Islet precursor cell (in vitro differentiated cells): ENCODE measurements at places on chromosomes 11 and 22.

DNA sequence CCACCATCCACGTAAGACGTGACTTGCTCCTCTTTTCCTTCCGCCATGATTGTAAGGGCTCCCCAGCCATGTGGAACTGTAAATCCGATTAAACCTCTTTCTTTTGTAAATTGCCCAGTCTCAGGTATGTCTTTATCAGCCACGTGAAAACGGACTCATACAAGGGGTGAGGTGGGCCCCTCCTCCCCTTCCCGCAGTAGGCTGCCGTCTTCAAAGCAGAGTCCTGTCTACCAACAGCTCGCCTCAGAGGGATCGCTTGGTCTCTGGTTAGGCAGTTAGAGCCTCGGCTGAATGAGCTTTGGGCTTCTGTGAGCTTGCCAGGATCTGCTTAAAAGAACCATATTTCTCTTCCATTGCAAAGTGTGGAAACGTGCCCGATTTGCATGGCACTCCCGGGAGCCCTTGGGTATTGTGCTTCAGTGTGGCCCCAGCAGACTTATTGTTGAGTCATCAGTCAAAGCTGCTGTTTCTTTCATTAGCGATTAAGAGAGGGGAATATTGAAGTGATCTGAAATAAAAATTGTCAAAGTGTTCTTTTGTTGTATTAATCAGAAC, 338.3 kb downstream of the TBC1D22A start:
- no peak for DNase-seq

- DNase-seq, result no peak
Observed at GRCh38 chr11:128878455-128878854, 11.4 kb upstream of the KCNJ1 start.

- DNase-seq, result peak; percentile 93
Observed at GRCh38 chr11:61754534-61755482, 2.4 kb downstream of the MYRF start.

DNA sequence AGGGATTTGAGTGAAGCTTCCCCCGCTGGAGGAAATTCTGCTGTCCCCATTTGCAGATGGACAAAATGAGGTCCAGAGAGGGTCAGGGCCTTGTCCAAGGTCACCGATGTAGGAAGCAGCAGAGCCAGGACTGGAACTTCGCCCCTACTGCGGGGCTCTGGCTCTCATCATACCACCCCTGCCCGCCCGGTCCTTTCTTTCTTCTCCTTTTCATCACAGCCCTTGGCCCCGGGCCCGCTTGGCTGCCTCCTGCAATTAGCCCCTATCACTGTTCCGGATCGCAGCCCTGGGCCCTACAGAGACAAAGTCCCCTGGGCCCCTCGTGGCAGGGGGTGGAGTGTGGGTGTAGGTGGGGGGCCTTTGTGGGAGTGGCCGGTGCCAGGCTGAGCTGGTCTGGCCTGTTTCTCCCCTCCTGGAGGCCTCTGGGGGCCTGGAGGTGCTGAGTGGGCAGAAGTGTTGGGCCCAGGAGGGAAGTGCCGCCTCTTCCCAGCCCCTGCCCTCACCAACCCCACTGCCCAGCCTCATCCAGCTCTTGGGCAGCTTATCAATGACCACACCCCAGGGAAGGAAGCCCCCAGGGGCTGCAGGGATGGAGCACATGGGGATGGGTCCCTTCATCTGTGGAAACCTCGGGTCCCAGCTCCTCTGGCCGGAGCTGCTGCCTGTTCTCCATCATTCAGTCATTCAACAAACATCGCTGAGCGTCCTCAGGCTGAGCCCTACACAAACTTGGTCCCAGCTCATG, 3.4 kb downstream of the EMID1 start:
- DNase-seq, result no peak

DNA sequence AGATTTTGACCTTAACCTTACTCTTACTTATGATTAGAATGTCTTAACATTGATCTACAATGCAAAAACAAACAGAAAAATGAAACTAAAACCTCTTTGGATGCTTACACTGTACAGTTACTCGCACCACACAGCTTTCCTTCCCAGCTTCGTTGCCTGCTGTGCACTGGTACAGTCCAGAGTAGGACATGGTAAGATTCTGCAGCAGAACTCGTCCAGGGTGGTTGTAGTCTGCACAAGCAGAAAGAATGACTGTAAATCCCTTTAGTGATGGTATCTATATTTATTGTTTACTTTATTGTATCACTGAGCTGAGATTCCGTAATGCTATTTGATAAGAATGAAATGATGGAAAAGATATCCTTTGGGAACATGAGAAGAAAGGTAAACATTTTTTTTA, 21.0 kb upstream of the HSPA8 start:
- no peak for DNase-seq

- DNase-seq, result peak; percentile 43
Observed at GRCh38 chr22:19843107-19843856, 11.4 kb downstream of the GNB1L start.

- no peak for DNase-seq
Observed at GRCh38 chr11:78803995-78804394, 229.3 kb upstream of the NARS2 start.

DNA sequence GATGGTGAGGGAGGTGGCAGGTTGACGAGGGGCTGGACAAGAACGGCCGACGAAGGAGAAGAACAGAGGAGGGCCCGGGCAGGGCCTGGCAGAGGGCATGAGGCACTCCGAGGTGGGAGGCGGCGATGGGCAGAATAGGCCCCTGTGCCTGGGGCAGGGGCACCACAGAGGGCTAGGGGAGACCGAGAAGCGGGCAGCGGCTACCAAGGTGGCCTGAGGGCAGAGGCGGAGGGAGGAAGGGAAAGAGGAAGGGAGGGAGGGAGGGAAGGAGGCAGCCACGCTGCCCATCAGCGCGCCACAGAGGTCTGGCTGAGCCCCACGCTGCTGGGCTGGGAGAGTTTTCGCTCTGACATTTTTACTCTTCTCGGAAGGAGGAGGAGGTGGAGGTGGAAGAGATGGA, 11.3 kb downstream of the LSP1 start:
- no peak for DNase-seq

DNA sequence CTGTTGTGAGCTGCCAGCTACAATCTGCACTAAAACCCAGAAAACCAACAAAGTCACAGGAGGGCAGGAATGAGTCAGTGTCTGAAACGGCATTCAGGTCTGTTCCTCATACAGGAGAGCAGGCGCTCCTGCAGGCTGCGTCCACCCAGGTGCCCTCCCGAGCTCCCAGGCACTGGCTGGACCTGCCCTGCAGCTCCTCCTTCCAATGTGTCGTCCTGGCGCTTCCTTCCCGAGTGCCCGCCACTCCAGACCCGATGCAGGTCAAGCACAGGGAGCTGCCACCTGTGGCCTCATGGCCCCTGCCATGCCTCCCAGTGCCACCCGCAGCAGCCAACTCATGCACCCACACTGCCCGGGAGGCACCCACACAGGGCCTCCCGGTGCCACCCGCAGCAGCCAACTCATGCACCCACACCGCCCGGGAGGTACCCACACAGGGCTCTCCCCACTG, 12.0 kb downstream of the BRD1 start:
- no peak for DNase-seq

GRCh38 chr11:67438158-67438902, 848 bp upstream of the PTPRCAP start:
- no peak for DNase-seq

- DNase-seq, result peak; percentile 78
Observed at GRCh38 chr11:35029979-35030682, 108.8 kb upstream of the CD44 start.

- peak; percentile 67 for DNase-seq
Observed at GRCh38 chr22:32175683-32176644, 16.9 kb upstream of the C22orf42 start.

- no peak for DNase-seq
Observed at GRCh38 chr11:73164803-73165540, 22.9 kb upstream of the FCHSD2 start.

- peak; percentile 90 for DNase-seq
Observed at GRCh38 chr22:20013382-20013871, 3.2 kb downstream of the ARVCF start.

- no peak for DNase-seq
Observed at GRCh38 chr11:27088353-27088752, 47.7 kb downstream of the BBOX1 start.

DNA sequence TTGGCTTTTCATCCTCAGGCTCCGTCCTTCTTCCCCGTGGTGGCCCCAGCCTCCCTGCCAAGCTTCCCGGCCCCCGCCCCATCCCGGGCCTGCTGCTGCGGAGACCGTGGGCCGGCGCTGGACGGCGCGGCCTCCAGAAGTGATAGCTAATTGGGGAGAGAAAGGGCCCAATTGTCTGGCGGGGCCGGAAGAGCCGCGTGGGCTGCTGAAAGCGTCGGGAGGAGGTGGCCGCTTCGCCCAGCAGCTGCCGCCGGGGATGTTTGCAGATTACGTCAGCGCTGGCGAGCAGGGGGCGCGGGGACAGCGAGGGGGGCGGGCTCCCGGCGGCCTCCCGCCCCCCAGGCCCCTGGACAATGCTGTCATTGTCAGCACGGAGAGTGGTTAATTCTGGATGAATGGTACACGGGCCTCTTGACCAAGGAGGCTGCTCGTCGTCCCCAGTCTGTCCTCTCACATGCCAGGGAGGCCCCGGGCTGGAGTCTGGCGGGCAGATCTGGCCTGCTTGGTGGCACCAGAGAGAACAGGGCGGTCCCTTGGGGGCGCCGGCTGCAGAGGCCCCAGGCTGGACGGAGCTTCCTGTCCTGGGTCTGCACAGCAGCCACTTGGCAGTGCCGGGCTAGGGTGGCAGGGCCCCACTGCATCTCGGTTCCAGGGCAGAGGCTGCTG, 1.6 kb downstream of the SMIM38 start:
- peak; percentile 78 for DNase-seq

DNA sequence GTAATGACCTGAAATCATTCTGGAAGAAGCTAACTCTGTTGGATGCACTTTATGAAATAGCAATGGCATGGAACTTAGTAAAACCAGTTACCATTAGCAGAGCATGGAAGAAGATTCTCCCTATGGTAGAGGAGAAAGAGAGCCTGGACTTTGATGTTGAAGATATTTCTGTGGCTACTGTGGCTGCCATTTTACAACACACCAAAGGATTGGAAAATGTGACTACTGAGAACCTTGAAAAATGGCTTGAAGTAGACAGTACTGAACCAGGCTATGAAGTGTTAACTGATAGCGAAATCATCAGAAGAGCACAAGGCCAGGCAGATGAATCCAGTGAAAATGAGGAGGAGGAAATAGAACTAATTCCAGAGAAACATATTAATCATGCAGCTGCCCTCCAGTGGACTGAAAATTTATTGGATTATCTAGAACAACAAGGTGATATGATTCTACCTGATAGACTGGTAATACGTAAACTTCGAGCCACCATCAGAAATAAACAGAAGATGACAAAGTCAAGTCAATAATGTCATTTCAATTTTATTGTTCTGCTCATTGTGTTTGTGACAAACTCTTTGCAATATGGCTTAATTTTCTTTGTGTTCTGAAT, 2.0 kb downstream of the JRKL start:
- DNase-seq, result no peak

- DNase-seq, result no peak
Observed at GRCh38 chr22:24822471-24822870, 16.5 kb downstream of the SGSM1 start.

DNA sequence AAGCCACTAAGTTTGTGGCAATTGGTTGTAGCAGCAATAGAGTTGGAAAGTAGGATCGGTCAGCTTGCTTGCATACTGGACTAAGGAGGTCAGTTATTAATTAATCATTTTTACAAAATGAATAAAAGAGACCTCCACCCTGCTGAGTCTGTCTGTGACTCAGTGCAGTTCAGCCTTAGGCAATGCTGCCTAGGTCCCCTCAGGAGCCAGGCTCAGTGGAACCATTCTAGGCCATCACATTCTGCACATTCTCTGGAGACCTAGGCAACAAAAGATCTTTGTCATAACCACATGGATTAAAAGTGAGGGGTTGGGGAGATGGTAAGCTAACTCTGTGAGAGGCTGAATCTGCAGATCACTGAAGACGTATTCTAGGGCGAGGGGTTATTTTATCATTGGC, 178.7 kb upstream of the CADM1 start:
- no peak for DNase-seq

GRCh38 chr11:69972351-69972802, 105.7 kb upstream of the ANO1 start:
- no peak for DNase-seq

DNA sequence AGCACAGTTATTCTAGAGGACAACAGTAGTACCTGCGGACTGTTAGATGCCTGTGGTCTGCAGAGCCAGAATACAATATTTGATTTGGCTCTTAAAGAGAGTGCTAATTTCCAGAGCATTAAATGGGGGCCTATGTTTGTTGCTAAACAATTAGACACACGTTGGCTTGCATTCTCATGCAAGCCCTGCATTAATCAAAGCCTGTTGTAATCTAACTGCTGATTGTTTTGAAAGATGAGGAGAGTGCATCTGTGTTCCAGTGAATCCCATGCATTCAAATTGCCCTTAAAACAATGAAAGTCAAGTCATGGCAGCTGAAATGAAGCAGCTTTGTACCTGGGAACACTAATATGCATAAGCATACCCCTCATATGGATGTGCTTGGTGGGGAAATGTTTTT, 419.4 kb downstream of the DYNC2H1 start:
- no peak for DNase-seq

- DNase-seq, result no peak
Observed at GRCh38 chr11:75505916-75506692, 19.6 kb downstream of the GDPD5 start.

DNA sequence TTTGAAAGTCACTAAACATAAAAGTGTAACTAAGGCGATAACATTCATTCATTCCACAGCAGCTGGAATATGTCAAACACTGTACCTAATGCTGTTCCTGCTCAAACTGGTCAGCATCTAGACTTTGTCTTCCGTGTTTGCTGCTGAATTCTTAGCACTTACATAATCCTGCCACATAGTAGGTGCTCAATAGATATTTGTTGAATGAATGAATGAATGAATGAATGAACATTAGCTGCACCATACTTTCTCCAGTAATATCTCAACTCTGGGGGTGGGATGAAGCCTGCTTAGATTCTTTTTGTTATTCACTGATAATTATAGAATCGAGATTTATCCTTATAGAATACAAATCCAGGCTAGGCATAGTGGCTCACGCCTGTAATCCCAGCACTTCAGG, 6.6 kb upstream of the RNF169 start:
- no peak for DNase-seq

DNA sequence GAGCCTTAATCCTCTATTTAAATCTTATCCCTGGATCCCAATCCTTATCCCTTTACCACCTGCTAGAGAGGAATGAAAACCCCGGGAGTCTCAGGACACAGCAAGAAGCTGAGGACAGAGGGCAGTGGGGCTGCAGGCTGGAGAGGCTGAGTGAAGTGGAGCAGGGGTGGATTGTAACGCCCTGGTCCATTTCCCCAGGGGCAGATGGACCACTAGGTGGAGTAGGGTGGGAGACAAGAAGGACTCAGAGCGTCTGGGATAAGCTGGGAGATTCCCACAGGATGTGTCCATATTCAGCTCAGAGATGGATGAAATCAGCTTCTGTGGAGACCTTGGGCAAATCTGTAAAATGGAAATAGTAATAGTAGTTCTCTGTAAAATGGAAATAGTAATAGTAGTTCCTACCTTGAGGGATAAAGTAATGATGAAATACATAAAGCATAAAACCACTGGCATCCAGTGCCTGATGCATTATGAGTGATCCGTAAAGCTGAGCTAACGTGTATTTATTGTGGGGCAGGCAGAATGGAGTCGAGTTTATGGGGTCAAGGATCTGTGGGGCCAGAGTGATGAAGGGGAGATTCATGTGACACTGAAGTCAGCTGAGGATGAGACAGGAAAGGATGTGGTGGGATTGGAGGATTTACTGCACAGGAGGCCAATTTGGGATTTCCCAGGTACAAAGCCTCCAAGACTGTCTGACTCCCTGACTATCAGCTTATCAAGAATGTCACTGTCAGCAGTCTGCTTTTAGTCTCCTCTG, 1.9 kb upstream of the ROBO4 start:
- peak; percentile 47 for DNase-seq

GRCh38 chr22:48968201-48968959, 859.3 kb downstream of the BRD1 start:
- DNase-seq, result peak; percentile 77
